ENCODE measurements at places on chromosomes 6 and 20.

DNA sequence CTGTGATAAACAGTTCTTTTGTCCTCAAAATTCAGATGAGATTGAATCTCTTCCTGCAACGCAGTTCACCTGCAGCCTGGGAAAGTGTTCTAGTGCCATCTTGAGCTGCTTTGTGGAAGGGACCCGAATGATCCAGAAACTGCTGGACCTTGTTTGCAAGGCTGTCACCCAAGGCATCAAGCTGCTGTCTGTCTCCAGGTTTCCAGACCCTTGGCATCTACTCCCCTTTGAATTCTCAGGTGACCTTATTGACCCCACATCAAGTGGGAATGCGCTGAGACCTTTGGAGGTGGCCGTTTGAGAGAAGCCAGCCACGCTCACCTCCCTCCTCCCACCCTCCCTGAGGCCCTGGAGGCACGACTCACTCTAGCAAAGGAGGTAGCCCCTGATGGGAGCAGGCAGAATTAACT is 112.5 kb downstream of the EDN3 start:
- no peak for DNase-seq

GRCh38 chr20:31603822-31604566 is 1.1 kb upstream of the ID1 start:
- DNase-seq = peak; percentile 48

- DNase-seq = no peak
Observed at GRCh38 chr6:16654701-16655100, 106.6 kb downstream of the ATXN1 start.

DNA sequence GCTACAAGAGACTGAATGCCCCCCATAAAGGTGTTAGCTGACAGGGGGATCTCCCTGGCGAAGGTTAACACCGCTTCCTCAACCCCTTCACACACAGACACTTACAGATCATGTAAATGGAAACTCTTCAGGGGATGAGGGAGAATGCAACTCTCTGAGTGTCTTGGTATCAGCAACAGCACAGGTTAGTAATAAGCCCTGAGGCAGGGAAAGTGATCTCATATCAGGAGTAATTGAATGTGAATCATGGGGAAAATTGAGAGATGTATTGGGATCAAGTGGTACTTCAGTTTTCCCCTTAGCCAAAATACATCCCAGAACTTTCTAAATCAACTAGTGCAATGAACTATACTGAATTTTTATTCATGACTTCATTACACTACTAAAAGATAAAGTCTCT is 23.8 kb downstream of the OR2J3 start:
- no peak for DNase-seq

DNA sequence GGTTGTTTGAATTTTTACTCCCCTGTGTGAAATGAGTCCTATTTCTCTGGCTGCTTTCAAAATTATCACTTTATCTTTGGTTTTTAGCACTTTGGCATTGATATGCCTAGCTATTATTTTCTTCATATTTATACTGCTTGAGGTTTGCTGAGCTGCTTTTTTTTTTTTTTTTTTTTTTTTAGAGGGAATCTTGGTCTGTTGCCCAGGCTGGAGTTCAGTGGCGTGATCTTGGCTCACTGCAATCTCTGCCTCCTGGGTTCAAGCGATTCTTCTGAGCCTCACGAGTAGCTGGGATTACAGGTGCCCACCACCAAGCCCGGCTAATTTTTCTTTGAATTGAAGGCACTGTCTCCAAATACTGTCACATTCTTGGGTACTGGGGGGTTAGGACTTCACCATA is 40.6 kb downstream of the STXBP5 start:
- DNase-seq = no peak

- DNase-seq = no peak
Observed at GRCh38 chr20:43981540-43981939, 66.9 kb downstream of the TOX2 start.

DNA sequence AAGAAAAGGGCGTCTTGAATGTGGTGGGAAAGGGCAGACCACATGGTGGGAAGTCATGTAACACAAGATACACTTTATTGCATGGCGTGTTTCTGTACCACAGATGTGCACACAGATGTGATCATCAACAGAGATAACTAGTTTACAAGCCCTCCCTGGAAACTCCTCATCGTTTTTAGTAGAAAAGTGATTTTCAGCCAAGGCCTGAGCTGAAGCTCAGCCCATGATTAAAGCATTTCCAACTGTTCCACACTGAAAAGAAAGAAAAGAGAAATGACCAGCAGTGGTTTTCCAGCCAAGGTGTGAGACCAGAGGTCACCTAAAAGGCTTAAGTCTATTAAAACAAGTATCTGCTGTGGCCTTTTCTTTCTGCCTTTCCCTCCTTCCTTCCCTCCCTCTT is 463.9 kb upstream of the JAG1 start:
- DNase-seq = no peak

DNA sequence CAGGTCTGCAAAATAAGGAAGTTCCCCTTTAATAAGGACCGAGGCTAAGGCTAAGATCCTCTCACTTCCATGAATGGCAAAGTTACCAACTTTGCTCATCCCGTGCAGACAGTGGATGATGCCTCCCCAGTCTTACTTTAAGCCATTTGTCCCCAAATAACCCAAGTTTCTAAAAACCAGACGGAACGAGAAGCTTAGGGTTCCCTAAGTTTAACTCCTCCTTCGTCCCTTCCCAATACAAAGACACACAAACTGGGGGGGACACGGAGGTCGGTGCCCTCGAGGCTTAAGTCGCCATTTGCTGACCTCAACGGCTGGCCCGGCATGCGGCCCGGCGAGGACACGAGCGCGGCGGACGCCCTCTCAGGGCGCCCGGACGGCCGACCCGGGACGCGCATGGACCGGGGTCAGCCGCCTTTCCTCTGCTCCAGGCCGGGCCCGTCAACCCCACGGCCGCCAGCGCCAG is 527 bp downstream of the FBXO30 start:
- DNase-seq = no peak

DNA sequence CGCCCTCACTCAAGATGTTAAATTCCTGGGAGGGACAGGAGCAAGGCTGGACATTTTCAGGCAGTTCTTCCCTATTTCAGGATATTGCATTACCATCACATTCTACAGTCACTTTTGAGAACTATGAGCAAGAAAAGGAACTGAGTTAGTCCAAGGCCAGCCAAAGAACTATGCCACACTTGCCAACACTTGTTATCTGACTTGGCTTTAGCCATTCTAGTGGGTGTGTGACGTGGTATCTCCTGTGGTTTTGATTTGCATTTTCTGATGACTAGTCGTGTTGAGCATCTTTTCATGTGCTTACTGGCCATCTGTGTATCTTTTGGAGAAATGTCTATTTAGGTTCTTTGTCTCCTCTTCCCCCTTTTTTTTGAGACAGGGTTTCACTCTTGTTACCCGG is 12.0 kb downstream of the XRN2 start:
- no peak for DNase-seq

- DNase-seq = no peak
Observed at GRCh38 chr6:106077881-106078280, 8.3 kb upstream of the PRDM1 start.

- DNase-seq = no peak
Observed at GRCh38 chr20:44810391-44811149, at the start of gene RIMS4. Gene RIMS4, minus strand, starts transcription at chr20:44810546. Its CDS starts 275 bp downstream, at chr20:44810271.

GRCh38 chr6:54194067-54194466 is 82.8 kb downstream of the MLIP start:
- no peak for DNase-seq

DNA sequence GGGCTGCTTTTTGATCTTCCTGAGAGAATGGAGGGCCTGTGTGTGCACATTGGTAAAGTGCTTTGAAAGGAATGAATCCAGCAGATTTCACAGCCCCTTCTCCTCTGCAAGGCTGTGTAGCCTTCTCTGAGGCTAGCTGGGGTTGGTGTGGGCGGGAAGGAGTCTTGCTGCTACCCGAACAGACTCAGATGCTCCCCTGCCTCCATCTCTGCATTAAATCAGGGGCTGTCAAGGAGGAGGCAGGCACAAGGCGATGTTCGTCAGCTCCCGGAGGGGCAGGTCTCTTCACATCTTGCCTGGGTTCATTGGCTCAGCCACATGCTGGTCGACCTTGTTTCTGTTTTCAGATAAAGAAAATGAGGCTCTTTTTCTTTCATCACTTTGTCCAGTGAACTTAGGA is 291.5 kb upstream of the SULF2 start:
- no peak for DNase-seq

- no peak for DNase-seq
Observed at GRCh38 chr6:133644892-133645619, 243.9 kb upstream of the TCF21 start.

DNA sequence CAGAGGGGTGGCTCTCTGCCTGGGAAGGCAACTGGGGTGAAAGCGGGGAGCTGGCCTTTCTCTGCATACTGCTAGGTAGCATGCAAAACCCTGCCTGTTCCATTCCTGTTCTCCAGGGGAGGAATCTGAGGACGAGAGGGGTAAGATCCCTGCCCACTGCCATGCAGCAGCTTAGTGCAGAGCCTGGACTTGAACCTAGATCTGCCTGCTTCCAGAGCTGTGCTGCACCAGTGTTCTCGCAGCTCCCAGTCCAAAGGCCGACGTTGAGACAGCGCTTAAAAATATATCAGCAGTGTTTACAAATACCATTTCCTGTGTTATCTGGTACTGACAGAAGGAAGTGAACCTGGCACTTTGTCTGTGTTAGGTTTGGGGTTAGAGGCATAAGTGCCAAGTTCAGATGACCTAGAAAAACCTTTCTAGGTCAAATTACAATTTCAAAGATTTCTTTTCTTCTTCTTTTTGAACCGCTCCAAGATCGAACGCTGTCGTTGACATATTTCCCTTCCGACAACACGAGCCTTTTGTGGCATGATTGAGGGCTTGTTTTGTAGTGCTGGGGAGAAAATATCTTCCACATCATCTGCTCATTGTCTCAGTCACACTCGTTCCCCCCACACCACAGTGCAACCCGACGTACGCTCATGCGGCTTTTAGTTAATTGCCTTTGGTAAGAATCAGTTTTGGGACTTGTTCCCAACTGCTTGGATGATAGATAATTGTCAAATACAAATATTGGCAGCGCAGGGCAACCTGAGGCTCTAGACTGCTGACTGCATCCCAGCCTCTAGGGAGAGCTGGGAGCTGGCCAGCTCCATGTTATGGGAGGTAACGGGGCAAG is 44.6 kb downstream of the TOX2 start:
- DNase-seq = no peak

GRCh38 chr6:169701954-169702839 is at the start of the genes C6orf120 and WDR27:
Gene C6orf120, plus strand, starts transcription at chr6:169702126. Its CDS starts 334 bp downstream, at chr6:169702460.
Gene WDR27, minus strand, starts transcription at chr6:169702029. Its CDS starts 13,024 bp downstream, at chr6:169689005.
- DNase-seq = peak; percentile 93

DNA sequence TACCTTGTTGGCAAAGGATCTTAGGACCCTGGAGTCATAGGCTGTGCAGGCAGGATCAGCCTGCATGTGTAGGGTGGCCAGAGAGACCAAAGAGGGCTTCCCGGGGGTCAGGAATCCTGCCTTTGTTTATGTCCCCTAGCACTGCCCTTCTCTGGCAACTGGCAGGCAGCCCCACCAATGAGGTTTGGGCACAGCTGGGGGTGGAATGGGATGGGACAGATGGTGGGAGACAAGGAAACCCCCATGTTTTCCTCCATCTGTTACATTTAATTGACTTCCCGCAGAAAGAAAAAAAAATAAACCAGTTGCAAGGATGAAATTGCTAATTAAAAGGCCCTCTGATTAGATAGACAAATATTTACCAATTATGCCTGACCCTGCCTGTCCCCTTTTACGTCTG is 27.6 kb downstream of the CD40 start:
- no peak for DNase-seq

DNA sequence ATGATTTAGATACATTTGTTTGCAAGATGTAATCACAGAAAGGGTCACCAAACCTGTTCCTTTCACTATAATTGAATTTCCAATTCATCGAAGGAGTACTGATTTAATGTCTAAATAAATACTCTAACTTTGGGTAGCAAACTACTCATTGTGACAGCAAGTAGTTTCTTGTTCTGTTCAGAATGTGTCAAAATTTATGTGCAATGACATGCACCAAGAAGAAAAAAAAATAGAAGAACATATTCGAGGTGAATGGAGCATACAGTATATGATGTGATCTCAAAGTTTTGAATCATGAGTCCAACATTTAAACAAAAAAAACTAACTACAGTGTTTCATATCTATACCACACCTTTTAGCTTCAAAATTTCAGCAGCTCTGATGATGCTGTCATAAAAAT is 583.6 kb upstream of the MMS22L start:
- no peak for DNase-seq

GRCh38 chr6:94487371-94487770 is 1068.0 kb upstream of the EPHA7 start:
- no peak for DNase-seq

- DNase-seq = no peak
Observed at GRCh38 chr6:9532621-9533557, 882.0 kb downstream of the TFAP2A start.

GRCh38 chr20:16095226-16095625 is 478.0 kb downstream of the KIF16B start:
- no peak for DNase-seq

DNA sequence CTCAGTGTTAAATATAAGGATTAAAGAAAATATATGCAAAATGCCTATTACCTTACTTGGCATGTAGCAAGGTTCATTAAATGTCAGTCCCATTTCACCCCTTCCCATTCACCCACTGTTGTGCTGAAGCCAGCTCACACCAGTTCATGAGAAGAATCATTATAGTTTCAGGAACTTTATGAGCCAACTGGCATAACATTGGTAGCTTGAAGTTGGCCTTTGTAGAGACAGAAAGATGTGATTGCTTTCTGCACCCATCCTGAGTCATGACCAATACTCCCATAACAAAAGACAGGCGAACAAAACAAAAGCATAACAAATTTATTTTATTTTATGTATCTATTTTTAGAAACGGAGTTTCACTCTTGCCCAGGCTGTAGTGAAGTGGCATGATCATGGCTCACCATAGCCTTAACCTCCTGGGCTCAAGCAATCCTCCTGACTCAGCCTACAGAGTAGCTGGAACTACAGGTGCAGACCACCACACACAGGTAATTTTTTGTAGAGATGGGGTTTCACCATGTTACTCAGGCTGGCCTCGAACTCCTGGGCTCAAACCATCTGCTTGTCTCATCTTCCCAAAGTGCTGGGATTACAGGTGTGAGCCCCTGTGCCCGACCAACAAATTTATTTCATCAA is 17.6 kb upstream of the IER3 start:
- DNase-seq = no peak

DNA sequence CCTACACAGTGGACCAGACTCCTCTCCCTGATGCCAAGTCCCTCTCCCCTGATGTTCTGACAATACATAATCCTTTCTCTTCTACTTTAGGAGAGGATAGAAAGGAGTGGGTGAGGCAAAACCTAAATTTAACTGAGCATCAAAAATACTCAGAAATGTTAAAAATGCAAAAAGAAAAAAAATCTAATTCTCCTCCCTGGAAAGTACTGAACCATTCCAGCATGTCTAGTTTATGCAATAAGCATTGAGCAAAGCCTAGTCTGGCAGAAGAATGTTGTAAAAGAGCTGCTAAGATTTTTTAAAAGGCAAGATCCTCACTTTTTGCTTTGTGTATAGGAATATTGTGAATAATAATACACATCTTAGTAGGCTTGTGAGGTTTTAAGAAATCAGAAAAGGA is 116.6 kb upstream of the STXBP5 start:
- DNase-seq = no peak
